ENCODE measurements at places on chromosomes 13 and 19.

GRCh38 chr19:13152356-13152973, 2.3 kb downstream of the IER2 start:
- no peak for DNase-seq

DNA sequence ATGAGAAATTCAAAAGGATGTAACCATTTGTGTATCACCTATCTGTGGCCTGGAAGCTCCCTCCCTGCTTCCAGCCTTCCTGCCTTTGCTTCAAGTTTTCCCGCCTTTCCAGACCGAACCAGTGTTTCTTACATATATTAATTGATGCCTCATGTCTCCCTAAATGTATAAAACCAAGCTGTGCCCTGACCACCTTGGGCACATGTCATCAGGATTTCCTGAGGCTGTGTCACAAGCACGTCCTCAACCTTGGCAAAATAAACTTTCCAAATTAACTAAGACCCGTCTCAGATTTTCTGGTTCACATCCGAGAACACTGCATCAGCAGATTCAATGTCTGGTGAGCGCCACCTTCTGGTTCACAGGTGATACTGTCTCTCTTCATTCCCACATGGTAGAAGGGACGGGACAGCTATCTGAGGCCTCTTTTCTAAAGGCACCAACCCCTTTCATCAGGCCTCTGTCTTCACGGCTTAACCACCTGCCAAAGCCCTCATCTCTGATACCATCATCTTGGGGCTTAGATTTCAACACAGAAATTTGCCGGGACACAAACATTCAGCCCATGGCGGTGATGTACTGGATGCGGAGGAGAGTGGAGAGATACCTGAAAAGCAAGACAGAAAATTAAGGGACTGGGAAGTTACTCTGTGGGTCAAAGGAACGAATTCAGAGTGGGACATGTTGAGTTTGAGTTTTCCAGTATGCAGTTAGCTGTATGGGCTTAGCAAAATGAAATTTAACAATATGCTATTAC, 58.7 kb upstream of the PABPC3 start:
- peak; percentile 13 for DNase-seq

DNA sequence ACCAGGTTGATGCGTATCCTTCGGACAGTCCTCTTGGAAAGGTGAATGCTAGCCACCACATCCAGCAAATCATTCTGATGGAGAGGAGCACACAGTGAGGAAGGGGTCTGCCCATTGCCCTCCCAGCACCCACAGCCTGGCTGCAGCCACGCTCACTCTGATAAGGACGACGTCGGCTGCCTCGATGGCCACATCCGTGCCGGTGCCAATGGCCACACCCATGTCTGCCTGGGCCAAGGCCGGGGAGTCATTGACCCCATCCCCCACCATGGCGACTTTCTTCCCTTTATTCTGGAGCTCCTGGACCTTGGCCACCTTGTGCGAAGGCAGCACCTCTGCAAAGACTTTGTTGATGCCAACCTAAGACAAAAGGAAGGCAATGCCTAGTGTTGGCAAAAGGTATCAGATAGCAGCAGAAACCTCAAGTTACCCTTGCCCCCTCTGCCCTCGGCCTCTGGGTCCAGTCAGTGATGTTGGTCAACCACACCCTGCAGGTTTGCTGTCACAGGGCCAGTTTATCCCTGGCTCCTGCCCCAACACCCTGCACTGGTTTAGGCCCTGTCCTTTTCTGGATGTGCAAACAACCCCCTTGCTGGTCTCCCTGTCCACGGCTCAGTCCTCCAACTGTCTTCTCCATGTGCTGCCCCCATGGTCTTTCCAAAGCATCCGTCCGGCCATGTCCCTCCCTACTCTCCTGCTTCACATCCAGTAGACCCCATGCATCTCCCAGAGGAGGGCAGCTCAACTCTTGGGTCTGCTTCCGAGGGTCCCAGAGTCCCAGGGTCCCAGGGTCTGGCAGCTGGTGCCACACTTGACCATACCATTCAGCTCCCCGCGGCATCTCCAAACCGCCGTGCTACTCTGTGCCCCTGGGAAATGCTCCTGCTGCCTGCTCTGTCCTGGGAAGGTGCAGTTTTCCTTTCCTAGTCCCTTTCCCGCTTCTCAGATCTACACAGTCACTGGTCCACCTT, 73.6 kb downstream of the ATP7B start:
- DNase-seq: no peak

GRCh38 chr19:20315543-20315942, 148.5 kb downstream of the ZNF486 start:
- no peak for DNase-seq

DNA sequence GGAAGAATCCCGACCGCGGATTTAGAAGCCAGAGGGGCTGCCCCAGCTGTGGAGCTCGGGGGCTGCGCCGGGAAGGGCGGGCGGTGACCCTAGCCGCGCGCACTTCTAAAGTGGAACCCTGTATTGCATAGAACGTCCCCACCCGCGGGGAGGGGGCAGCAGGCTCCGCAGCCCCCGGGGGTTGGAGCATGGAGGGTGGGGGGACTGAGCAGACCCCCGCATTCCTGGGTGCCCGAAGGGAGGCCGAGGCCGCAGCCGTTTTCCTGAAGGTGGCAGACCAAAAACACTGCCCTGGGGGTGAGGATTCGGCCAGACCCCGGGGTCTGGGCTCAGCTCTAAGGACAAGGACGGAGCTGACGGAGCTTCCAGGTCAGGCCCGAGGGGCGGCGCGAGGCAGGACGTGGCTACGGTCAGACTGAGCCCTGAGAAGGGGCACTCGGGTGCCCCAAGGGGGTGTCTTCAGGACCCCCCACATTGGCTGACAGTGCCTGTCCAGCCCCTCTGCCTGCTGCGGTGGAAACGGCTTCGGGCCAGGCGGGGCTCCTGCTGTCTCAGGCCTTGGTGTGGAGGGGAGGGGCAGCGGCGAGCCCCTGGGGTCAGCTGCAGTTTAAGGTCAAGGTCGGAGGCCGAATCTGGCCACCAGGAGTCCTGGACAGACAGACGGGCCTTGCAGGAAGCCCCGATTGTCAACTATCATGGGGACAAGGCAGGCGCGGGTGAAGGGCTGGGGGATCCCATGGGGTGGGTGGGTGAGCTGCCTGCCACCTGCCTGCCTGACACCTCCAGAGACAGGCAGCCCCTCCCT, 12.6 kb downstream of the MKNK2 start:
- no peak for DNase-seq

- DNase-seq: no peak
Observed at GRCh38 chr13:93108111-93108601, 118.5 kb upstream of the GPC6 start.

DNA sequence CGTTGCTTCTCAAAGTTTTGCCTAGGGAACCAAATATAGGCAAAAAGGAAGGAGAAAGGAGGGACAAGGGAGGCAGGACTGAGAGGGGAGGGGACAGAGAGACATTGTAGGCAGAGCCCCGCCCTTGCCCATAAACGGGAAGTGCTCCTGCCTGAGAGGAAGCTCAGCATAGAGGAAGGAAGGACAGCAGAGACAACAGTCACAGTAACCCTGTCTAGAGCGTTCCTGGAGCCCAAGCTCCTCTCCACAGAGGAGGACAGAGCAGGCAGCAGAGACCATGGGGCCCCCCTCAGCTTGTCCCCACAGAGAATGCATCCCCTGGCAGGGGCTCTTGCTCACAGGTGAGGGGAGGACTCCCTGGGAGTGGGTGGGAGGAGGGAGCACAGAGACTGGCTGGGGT, at the start of gene CEACAM21:
TSS of gene CEACAM21 (plus strand) at position 169 of the 400 bp plus-strand sequence. CDS start at position 278, 109 bp downstream.
- DNase-seq: no peak

Measured in stimulated activated CD4-positive, alpha-beta T cell treated with anti-CD3 and anti-CD28 coated beads, Interleukin-12 subunit alpha, Interleukin-12 subunit beta, amount 100 ng/mL, for 24 hours (primary cell).